ENCODE measurements at places on chromosomes 12 and 14. TPM values are rescaled to one million over a fixed set of nuclear protein-coding genes. Genes with fewer than 3 reads are reported as not detected.

The HOXC6 gene
- 0.33 TPM for total RNA-seq

The MYBPC1 gene
- under 0.01 TPM for total RNA-seq

The TMEM120B gene
- total RNA-seq = 5.0 TPM

The IL25 gene
- total RNA-seq = not detected

GRCh38 chr14:103386713-103387329, 1.6 kb downstream of the MARK3 start:
- no peak for DNase-seq

DNA sequence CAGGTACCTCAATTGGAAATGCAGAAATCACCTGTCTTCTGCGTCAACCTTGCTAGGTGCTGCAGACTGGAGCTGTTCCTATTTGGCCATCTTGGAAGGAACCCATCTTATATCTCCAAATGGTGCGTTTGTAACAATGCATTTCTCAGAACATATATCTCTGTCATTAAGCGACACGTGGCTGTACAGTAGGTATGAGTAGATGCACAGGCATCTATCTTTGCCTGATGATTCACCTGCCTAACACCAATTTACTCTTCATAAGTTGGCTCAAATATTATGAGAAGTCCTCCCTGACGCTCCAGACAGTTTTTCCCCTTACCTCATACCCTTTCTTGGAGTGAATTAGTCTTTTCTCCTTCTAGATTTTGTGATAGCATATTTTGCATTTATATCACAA, 44.2 kb downstream of the GPR137C start:
- DNase-seq = no peak

GRCh38 chr14:74541225-74541624, 47.7 kb downstream of the ISCA2 start:
- no peak for DNase-seq

DNA sequence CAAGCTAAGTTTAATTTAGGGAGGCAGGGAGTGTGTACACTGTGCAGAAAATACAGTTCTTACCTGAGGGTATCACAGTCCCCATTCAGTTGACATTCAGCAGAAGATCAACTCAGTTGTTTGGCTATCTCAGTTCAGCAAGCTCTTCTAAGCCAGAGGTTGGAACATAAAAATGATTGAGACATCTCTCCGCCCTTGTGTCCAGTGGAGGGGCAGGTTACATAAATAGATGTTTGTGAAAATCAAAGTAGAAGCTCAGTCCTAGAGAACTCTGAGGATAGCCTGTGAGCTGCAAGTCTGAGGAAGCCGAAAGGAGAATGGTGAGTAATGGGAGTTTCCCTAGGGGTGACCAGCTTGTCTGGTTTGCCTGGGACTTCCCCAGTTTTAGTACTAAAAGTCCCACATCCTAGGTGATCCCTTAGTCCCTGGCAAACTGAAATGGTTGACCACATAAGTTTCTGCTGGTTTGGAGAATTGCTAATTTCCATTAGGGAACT, 251.4 kb upstream of the ATP2B1 start:
- no peak for DNase-seq

DNA sequence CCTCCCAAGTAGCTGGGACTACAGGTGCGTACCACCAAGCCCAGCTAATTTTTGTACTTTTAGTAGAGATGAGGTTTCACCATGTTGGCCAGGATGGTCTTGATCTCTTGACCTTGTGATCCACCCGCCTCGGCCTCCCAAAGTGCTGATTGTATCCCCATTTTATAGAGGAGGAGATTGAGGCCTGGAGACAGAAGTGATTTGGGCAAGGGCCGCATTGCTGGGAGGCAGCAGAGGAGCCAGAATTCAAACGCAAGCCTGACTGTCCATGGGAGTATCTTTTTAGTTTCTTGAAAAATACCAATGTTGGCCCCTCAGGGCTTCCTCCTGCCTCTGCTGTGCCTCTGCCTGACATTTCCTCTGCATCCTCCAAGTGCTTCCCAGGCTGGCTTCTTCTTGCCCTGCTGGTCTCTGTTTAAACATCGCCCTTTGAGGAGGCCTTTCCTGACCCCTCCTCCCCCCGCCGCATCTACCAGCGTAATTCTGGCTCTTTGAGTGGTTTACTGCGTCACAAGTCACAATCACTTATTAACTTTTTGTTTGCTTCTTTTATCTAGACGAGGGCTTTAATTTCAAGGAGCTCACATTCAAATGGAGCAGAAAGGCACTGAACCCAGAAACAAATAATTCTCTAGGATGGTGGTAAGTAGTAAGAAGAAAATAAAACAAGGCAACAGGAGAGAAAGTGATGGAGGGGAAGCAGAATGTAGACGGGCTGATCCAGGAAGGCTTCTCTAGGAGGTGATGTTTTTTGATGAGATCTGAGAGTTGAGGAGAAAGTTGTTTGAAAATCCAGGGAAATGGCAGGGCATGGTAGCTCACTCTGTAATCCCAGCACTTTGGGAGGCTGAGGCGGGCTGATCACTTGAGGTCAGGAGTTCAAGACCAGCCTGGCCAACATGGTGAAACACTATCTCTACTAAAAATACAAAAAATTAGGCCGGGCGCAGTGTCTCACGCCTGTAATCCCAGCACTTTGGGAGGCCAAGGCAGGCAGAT, 91.0 kb upstream of the MED13L start:
- DNase-seq = no peak

DNA sequence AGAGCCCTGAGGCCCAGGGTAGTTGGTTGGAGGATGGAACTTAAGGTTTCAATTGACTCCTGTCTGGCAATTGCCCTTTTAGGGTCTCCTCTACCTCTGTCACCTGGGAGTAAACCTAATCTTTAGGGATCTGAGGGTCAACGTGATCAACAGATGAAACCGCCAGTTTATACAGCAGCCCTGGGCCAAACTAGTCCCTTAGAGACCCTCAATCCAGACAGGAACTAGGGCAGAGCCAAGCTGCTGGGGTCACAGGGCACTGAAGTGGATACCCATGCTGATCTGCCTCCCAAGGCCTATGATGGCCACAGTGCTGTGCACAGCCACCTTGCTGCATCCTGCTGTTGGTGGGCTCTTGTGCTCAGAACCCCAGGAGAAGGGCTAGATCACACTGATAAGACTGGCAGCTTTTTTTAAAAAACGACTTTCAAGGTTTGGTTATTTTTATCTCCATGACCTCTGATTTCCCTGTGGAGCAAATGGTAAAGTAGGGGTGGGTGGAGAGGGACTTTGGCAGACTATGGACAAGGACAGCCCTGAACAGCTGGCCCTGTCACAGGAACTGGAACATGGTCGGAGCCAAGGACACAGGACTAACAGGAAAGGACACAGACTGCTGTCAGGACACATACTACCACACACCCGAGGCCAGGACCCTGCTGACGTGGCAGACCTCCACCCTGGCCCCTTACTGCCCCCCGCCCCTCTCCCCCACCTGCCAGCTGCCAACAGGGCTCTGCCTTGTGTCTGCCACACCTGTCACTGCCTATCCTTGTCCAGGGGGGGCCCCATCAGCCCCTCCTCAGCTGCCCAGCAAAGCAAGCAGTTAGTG, 474 bp downstream of the FITM1 start:
- DNase-seq = no peak

DNA sequence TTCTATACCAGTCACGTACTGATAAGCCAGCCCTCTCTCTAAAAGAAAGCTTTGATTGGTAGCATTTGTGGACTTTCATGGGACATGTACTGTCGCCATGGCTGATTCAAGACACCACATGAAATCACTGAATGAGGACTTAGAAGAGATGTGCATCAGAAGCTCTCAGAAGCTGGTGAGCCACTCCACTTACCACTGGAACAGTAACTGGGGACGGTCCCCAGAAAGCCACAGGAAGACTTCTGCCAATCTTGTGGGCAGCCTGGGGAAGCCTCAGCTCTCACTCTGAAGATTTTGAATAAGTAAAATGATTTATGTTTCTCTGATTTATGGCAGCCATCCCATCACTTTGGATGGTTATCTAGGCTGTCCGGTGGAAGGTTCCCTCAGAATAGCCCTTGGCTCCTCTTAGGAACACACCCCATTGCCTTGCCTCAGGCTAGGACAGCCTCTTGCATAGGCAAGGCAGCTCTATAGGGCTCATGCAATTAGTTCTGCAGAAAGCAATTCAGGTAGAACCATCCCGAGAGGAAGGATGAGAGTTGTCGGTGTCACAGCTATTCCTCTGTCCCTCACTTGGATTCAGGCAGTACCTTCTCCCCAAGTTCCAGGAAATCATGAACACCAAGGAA, 9.8 kb downstream of the DHRS1 start:
- DNase-seq = no peak
